CD8-positive, alpha-beta memory T cell (primary cell): ENCODE measurements at places on chromosomes 12 and 14. TPM values are rescaled to one million over a fixed set of nuclear protein-coding genes. Genes with fewer than 3 reads are reported as not detected.

Gene NEUROD4
- polyA plus RNA-seq = not detected

Gene ADAM20
- not detected for polyA plus RNA-seq

Gene CRY1
- polyA plus RNA-seq = 29.0 TPM

Gene ADAMTS20
- polyA plus RNA-seq = not detected

Gene STAB2
- not detected for polyA plus RNA-seq

Gene LALBA
- polyA plus RNA-seq = not detected

Gene LRRK2
- not detected for polyA plus RNA-seq

Gene CARMIL3
- polyA plus RNA-seq = 0.14 TPM

Gene GLTP
- 67.4 TPM for polyA plus RNA-seq
